ENCODE measurements at places on chromosomes 3 and 15.

DNA sequence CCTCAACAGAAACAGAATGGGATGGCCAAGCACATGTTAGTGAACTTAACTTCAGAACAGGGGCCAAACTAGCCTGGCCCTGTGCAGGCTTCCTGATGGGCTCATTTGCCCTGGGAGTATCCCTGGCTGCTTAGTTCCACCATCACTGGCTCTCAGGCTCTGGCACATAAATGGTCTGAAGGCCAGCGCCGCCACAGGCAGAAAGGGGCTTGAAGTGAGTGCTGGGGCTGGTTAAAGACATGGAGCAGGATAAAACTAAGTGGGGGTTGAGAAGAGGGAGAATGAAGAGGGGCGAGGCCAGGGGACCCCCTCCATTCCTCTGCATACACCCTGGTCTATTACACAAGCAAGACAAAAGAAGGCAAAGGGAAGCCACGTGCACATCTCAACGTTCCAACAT lies 12.2 kb downstream of the SLCO2A1 start:
- DNase-seq, result no peak

GRCh38 chr15:53445531-53445930 lies 313.9 kb downstream of the WDR72 start:
- no peak for DNase-seq

DNA sequence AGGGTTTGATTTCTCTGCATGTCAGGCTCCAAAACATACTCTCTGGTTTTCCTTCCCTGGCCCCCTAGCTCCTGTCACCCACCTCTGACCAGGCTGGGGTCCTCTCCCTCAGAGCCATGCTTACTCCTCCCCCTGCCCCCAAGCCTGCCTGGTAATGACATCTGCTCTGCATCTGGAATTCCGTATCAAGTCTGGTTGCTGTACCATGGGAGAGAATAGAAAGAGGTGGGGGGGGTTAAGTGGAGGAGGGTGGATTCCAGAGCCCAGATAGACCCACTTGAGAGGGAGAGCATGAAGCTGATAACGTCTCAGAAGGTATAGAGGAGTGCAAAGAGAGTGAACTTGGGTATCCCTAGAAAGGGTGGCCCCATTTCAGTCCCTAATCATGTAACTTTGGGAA lies 4.2 kb downstream of the IGDCC4 start:
- no peak for DNase-seq

GRCh38 chr3:184349563-184350470 lies 11.6 kb downstream of the CLCN2 start:
- DNase-seq, result no peak

- no peak for DNase-seq
These were observed 488.3 kb upstream of the ALCAM start for GRCh38 chr3:104878395-104878794.

DNA sequence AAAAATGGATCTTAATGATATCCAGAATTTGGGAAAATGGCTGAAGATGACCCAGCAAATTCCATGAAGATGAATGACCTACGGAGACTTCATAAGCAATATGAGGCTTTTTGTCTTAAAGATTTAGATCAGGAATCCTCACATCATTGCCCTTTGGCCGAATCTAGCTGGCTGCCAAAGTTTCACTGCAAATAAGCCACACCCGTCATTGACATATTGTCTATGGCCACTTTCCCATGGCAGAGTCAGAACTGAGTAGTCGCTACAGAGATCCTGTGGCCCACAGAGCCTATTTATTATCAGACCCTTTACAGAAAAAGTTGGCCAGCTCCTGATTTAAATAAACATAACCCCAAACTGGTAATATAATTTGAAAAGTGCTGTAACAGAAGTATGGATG lies 307.4 kb upstream of the RARB start:
- no peak for DNase-seq

DNA sequence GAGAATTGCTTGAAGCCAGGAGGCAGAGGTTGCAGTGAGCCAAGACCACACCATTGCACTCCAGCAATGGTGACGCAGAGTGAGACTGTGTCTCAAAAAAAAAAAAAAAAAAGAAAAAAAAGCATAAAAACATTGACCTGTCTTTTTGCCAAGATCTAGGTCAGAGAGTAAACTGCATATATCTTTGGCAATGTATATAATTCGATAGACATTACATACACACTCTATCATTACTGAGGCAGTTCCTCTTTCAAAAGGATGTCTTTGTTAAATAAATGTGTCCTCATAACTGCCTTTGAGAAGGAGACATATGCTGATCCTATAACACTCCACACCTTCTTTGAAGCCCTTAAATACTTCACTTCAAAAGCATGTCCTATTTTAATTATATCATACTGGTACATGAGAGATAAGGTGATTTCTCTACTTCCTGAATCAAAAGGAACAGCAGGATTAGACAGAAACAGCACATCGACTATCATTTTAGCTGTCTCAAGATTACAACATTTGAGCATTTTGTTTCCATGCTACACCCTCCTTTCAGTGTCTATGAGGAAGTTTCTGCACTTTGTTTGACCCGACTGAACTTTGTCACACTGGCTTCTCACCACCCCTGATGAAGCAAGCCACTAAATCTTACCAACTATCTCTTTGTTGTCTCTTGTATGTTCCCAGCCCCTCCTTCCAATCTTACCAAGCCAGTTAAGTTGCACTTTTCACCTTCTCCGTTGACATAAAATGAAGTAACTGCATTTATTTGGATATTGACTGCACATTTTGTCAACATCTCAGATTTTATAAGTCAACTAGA lies 335.8 kb downstream of the MECOM start:
- no peak for DNase-seq

DNA sequence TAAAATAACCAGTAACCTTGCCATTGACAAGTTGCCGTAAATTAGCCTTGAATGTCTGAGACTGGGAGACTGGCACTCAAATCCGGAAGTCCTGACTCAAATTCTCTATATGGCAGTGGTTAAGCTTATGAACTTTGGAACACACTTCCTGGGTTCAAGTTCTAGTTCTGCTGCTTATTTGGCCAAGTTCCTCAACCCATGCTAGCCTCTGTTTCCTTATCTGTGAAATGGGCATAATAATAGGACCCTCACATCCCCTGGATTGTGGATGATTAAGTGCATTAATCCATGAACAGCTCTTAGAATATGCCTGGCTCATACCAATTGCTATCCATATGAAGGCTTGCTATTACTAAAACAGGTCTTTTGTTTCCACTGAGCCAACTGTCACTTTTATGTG lies 311.5 kb downstream of the EDEM1 start:
- no peak for DNase-seq

DNA sequence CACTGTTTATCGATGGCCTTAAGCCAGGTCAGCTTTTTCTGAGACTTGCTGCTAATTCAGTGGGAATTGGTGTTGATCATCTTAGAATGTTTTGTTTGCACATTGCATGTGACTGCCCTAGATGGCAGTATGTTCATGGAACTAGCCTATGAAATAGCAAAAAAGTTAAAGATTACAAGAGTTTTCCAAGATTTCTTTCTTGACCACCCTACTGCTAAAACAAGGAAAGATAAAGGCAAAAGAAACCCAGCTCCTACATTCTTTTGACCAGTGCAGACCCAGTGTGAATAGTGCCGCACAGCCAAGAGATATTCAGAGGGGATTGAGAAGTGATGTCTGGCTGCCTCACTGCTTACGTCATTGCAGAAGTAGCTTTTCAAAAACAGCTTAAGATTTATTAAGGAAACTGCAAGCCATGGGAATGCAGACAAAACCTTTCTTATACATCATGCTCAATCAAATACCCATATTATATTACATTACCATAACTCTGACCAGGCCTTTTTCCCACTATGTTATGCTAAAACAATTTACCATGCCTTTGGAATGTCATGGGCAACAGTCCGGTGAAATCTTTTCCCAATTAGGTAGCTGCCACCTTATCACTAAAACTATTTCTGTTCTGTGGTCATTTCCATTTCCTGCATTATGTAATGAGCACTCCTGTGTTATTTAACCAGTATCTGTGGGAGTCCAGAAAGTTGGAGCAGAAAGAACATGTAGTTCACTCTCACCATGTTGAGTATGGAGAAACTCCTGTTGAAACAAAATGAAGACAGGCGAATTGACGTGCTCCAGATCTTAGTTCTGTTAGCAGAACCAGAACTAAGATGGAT lies 6.0 kb downstream of the PHLDB2 start:
- DNase-seq, result no peak

DNA sequence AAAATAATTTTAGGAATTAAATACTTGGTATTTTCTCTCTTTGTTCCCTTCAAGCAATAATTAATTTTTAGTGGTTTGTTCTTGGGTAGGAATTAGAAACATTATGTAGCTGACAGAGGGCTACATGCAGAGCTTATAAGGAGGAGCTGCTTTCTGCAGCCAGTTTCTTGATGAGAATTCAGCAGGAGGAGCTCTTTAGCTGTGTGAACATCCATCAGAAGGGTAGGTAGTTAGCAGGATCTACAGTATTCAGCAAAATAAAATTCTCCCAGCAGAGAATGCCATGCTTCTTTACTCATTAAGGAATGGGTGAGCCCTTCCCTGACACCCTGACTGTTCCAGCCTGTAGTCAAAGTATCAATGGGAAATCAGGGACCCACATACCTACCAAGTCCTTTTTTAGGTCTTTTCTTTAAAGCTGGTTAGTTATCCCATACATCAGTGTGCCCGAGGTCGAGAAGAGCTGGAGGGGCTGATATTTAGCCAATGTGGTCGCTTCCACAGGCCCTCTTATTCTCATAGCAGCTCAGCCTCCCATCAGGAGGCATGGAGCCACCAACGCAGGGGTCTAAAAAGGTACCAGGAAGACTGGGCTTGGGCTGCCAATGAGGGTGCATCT lies 54.0 kb downstream of the KCNAB1 start:
- no peak for DNase-seq

DNA sequence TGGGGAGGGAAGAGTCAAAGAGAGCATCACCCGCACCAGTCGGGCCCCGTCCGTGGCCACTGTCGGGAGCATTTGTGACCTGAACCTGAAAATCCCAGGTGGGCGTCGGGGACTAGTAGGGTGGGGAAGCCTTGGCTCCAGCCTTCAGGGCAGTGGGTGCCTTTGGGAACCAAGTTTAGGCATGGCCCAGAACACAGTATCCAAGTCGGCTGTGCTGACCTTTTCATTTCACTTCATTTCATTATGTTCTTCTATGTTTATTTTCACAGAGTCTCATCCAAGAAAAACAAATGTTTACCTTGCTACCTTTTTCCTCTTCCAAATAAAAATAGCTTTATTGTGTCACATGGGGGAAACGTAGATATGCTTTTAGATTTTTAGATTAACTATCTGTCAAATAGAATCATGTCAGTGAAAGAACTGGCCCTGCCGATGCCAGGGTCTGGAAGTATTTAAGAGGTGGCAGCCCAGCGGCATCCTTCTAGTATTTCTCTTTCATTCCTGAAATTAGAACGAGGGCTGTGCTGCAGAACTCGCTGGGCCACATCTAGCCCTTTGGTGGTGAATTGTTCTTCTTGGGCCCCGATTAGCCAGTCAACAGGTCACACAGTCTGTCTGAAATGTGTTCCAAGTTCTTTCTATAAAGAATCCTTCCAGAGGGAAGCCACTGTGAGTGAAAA lies 60.5 kb downstream of the DNASE1L3 start:
- no peak for DNase-seq

DNA sequence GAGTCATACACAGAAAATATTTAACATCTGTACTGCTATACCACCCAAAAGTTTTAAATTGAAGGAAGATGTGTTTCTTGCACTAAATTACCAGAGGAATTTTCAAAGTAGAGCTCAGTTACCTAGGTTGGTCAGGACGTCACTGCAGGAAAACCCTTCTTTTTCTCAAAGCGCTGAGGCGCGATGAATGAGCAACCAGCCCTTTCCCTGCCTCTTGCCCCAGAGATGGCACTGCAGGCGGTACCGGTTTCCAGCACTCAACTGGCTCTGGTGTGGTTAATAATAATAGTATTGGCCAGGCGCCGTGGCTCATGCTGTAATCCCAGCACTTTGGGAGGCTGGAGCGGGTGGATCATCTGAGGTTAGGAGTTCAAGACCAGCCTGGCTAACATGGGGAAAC lies 49.3 kb downstream of the HES1 start:
- no peak for DNase-seq

GRCh38 chr15:71386448-71387236 lies 271.4 kb downstream of the THSD4 start:
- no peak for DNase-seq

- no peak for DNase-seq
These were observed 35.0 kb upstream of the PLCL2 start for GRCh38 chr3:16849795-16850194.

DNA sequence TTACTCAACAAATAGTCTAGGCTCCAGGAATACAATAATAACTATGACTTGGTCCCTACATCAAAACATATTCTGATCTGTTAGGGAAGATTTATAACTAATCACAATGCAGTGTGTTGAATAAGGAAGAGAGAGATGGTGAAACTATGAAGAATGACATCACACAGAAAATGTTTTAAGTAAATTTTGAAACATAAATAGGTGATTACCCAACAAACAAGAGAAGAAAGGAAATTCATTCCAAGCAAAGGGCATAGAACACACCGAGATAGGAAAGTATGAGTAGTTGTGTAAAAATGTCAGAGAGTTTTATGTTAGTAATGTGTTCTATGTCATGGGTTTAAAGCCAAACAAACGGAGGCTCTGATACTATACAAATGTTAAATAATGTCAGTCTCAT lies 13.4 kb downstream of the SEC62 start:
- DNase-seq, result no peak

GRCh38 chr3:30227571-30228301 lies 378.7 kb upstream of the TGFBR2 start:
- no peak for DNase-seq

- no peak for DNase-seq
These were observed 106.1 kb downstream of the ROBO2 start for GRCh38 chr3:77146004-77146403.

GRCh38 chr3:67561266-67561665 lies 93.1 kb downstream of the SUCLG2 start:
- no peak for DNase-seq

GRCh38 chr3:34225821-34226366 lies 427.5 kb downstream of the PDCD6IP start:
- no peak for DNase-seq

All from cerebellar nuclear complex (tissue), 1 donor.